ENCODE measurements at places on chromosomes 2 and 18.

DNA sequence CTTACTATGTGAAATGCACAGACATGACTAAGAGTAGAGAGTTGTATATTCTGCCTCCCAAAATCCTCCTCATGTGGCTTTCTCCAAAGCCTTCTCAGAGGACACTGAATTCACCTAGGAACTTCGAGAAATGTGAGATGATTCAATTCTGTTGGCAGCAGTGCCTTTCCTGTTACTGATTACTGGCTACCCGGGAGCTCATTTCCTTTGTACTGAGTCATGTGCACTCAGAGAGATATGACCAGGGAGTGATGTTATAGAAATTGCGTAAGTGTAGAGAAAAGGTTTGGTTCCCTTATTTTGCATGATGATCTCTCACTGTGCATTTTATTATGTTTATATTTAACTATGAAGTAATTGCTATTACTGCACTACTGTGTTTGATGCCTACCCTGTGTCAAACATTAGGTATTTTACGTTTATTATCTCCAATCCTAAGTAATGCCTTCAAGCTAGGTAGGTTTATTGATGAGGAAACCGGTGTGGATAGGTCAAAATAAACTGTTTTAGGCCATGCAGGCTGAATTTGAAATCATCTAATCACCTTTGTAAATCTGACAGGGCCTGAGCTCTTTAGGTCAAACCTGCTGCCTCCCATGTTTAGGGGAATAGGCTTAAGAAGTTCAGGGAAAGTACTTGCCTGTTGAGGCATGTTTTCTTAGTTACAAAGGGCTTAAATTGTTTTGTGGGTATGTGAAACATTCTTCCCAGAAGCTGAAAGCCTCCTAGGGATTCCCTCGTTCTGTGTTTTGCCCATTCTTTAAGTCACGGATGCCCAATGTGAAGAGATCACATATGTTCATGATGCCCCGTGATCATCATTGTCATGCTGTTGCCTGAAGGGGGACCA is 86.8 kb downstream of the FMNL2 start:
- no peak for DNase-seq

DNA sequence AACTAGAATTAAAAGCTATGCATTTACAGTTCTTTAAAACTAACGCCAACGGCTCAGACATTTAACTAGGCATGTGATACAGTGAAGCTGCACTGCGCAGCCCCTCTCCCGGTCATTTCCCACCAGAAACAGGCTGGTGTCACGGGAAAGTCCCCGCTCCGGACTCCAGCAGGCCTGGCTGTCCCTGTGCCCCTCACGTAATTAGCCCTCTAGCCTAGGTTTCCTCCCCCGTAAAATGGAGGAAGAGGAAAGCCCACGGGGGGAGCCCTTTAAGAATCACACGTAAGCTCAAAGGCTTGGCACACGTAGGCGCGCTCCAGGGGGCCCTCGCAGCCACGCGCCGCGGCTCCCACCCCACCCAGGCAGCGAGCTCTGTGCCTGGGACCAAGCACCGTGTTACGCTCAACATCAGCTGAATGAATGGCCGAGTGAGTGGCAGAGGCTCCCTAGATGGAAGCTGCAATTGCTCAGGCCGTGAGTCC is 48.0 kb downstream of the KCNIP3 start:
- no peak for DNase-seq

DNA sequence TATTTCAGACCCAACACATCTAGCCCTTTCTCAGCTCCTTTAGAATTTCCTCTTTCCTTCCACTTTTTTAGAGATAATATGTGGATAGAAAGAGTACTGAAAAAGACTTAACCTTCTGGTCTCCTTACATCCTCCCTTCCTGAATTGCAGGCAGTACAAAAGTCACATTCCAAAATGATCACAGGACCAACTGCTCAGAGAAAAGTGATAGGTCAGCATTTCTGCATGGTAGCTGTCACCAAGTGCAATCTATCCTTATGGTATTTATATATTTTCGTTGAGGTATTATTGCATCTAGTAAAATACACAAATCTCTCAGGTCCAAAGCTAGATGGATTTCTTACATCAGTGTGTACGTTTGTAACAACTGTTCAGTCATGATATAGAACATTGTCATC is 427.5 kb downstream of the LPIN1 start:
- no peak for DNase-seq

- DNase-seq: no peak
Observed at GRCh38 chr2:222470802-222471468, 46.6 kb downstream of the SGPP2 start.

DNA sequence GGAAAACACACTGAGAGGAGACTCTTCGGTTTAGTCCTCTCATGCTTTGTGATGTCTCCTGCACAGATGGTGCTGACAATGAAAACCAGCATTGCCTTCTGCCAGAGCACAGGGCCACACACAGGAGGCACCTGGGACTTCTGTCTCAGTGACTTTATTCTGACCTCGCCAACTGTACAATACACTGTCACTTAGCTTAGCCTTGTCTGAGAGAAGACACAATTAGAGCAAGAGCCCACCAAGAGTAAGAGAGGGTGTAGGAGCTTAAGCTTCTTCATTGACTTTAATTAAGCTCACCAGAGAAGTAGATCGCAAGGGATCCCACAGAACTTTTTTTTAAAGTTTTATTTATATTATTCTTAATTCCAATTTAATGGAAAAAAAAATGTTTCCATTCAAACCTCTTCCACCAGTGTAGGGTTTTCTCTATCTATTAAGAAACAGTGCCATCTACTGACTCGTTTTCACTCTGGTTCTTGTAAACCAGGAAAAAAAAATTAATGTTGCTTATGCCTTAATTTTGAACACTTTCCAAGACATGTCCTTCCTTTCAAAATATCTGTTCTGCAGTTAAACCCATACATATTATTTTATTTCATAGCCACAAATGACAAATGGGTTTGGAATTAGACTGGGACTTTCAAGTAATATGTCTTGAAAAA is 42.4 kb upstream of the DDX18 start:
- no peak for DNase-seq

DNA sequence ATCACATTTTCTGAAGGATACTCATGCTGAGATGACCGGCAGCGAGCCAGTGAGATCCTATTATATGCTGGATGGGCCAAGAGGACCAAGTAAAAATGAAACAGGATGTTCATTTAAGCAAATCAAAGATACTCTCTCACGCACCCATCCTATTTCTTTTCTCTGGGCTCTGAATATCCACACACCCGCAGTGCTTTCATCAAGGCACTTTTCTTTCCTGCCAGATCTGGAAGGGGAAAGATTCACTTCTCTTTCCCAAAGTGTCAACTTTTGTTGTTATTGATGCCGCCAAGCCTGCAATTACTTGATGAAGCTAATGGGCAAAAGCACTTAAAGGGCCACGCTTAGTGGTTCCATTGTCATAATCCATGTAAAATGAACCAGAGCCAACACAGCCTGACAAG is 191.9 kb upstream of the CHAC2 start:
- no peak for DNase-seq

DNA sequence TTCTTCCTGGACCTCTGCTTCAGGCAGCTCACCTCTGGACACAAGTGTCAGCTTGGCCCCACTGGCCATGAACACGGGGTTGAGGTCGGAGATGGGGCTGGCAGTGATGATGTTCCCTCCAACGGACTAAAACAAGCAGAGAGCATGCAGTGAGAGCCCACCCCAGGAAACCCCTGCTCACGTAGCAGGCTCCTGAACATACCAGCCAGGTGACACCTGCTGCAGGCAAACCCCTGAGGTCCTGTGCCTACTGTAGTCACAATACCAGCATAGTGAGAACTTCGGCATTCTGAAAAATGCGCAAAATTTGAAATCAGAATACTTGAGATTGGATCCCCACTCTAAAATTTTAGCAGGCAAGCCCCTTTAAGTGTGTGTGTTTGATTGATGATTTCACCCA is 32.9 kb downstream of the XDH start:
- DNase-seq: no peak

- no peak for DNase-seq
Observed at GRCh38 chr2:102523651-102524050, 50.6 kb downstream of the SLC9A4 start.

DNA sequence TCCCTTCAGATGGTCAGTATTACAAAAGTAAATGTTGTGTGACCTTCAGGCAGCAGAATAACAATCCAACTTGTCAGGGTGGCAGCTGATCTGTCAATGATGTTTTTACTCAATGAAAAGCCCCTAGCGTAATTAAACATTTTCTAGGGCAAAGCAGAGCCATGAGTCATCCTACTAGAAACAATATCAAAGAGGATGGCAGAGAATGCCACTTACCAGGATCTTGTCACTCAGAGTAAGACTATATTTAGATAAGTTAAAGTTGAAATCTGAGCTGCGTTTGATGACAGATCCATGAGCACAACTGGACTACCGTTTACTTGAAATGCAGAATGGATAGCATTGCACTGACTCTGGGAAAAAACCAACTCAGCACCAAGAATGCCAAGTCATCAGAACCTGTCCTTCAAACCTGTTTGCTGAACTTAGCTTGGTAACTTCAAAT is 612.6 kb upstream of the ACVR2A start:
- no peak for DNase-seq

DNA sequence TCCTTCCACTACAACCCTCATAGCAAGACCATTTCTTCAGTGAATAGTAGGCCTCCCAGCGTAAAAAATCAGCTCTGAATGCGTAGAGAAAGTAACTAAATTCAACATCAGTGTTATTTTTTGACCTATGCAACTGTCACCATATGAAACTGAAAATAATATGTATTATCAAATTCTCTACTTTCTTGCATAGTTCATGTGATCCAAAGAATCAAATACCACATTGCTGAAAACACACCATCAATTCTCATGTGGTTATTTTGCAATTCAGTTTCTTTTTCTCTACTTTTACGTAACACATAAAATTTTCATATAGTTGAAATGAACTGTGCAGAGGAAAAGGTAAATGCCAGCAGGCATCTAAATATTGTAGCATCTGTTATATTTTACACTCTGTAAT is 208.5 kb upstream of the SPOPL start:
- DNase-seq: no peak

GRCh38 chr18:8754995-8755960 is 49.9 kb downstream of the MTCL1 start:
- no peak for DNase-seq

DNA sequence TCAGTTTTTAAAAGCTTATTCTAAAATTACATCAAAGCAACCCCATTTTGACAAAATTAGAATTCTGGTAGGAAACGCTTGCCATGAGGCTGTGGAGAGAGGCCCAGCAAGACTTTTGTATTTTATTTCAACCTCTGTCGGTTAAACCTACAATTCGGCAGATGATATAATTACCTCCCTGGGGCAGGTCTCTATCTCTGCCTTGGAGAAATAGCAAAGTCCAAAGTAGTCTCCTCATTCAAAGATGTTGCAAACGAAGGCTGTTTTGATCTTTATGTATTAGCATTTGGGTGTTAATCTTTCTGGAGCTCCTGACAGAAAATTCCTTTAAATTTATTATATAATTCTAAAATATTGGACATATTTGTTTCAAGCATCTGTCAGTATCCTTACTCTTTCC is 35.6 kb downstream of the GALM start:
- DNase-seq: no peak

- no peak for DNase-seq
Observed at GRCh38 chr2:211879323-211879722, 659.3 kb downstream of the ERBB4 start.

GRCh38 chr2:234974501-234975385 is 22.9 kb downstream of the SH3BP4 start:
- no peak for DNase-seq

GRCh38 chr2:240561325-240561971 is 1.3 kb downstream of the DUSP28 start:
- peak; percentile 39 for DNase-seq

- DNase-seq: no peak
Observed at GRCh38 chr2:110768591-110768990, 36.2 kb downstream of the ACOXL start.

DNA sequence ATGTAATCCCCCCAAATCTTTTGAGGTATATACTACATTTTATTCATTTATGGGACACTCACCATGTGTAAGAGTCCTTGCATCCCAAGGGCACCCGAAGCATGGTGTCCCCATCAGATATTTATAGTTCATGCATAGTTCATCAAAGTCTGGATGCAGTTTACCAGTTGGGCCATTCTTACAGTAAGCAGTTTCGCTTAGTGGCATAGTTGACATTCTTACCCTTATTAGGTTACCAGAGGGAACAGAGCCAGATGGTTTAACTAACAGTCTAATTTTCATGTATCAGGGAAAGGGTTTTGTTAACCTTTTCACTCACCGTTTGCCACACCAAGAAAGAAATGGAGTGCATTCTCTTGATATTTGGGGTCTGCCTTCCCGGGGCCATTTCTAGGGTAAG is 7.1 kb downstream of the ZNF407 start:
- no peak for DNase-seq

GRCh38 chr2:152049541-152049940 is 49.3 kb downstream of the CACNB4 start:
- no peak for DNase-seq

- no peak for DNase-seq
Observed at GRCh38 chr18:74153377-74153776, 5.1 kb downstream of the TIMM21 start.

- no peak for DNase-seq
Observed at GRCh38 chr18:44792456-44793061, 111.9 kb downstream of the SETBP1 start.

- DNase-seq: no peak
Observed at GRCh38 chr2:59395119-59395518, 1154.0 kb upstream of the FANCL start.

All from stimulated activated CD8-positive, alpha-beta memory T cell treated with anti-CD3 and anti-CD28 coated beads, Interleukin-4, amount 100 ng/mL, for 48 hours (primary cell).